DND-41 (cell line): ENCODE measurements at places on chromosomes 2 and 18.

DNA sequence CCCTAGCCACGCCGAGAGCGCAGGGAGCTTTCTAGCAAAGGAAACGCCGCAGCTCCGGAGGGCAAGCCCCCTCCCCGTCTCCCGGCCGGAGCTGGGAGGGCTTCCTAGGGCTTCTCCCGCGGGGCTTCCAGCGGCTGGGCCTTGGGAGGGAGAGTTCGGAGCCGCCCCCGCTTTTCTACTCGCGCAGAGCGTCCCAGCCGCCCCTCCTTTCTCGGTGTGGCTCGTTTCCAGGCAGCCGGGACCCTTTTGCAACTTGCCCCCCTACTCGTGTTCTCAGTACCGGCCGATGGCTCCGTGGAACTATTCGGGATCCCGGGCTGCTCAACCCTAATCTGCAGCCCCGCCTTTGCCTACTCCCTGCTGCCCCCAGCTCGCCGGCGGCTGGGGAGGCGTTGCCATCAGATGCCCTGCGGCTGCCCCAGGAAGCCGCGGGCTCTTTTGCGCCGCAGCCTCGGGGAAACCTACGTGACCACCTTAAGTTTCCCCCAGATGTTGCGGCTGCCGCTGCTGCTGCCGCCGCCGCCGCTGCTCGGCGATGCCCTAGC lies 1.5 kb upstream of the NR4A2 start:
- H3K27ac ChIP-seq = peak overlapping the region; percentile 77
- DNase-seq = peak; percentile 86
- peaks cover 8% of the 10 kb centered on the region for H3K27me3 ChIP-seq
- H3K4me3 ChIP-seq = peak overlapping the region; percentile 85

GRCh38 chr2:52632543-52632942 lies 1135.1 kb upstream of the CHAC2 start:
- no peak overlapping the region for H3K4me3 ChIP-seq
- no peaks in the 10 kb centered on the region for H3K4me1 ChIP-seq
- DNase-seq = no peak
- H3K27ac ChIP-seq = no peak overlapping the region
- H3K27me3 ChIP-seq = no peaks in the 10 kb centered on the region
- no peaks in the 10 kb centered on the region for H3K36me3 ChIP-seq

DNA sequence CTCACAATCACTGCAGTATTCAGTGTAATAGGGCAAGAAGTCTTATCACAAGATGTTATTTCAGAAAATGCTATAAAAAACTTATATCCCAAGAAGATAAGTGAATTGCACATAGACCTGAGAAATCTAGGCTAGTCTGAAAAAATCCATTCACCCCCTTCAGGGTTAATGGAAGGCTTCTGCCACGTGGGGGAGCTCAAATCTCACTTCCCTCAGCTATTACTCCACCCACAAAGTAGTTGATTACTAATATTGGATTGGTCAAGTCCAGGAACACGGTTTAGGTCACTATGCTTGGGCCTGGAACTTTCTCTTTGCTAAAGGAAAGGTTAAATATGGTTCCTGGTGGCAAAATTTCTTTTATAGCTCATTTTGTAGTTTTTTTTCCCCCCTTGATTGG lies 51.2 kb upstream of the ADAM23 start:
- no peak overlapping the region for H3K27ac ChIP-seq
- peak; percentile 7 for DNase-seq
- no peaks in the 10 kb centered on the region for H3K4me1 ChIP-seq
- H3K36me3 ChIP-seq = no peaks in the 10 kb centered on the region
- no peaks in the 10 kb centered on the region for H3K27me3 ChIP-seq

DNA sequence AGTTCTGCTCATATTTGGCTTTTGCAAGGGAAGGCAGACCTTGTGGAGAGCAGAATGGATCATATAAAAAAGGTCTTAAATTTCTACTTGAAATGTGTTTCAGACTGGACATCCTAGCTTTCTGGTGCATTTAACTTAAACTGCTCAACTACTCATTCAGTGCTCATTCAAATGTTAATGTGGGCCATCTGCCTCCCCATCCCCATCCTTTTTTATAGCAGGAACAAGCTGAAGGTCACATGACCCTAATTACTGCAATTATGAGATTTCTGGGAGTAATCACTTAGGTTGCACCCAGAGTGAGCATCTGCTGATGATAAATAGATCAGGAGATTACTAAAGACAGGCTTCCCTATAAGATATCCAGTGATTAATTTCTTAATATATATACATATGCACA lies 96.1 kb downstream of the MAP2 start:
- H3K4me1 ChIP-seq = no peaks in the 10 kb centered on the region
- no peaks in the 10 kb centered on the region for H3K36me3 ChIP-seq
- H3K4me3 ChIP-seq = no peak overlapping the region
- H3K27me3 ChIP-seq = no peaks in the 10 kb centered on the region
- DNase-seq = no peak
